ENCODE measurements at places on chromosomes 11 and 22.
A peak's percentile ranks its signal among the peaks of the same experiment; 100 is the strongest.

DNA sequence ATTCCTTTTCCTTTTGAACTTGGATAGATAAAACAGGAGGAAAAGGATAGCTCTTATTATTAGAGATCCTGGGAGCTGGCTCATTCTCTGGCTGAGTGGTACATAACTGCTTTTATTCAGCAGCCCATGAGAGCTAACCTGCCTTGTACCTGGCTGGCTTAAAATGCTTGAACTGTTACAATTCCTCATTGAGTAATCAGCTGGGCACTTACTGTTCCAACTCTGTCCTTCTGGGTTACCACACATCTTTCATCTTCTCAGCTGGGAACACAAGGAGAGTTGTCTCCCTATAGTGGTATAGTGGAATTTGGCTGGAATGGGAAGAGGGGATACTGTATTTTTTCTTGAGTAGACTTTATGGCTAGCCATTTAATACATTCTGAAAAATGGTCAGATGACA, 39.8 kb upstream of the SPTBN2 start:
- DNase-seq = no peak

DNA sequence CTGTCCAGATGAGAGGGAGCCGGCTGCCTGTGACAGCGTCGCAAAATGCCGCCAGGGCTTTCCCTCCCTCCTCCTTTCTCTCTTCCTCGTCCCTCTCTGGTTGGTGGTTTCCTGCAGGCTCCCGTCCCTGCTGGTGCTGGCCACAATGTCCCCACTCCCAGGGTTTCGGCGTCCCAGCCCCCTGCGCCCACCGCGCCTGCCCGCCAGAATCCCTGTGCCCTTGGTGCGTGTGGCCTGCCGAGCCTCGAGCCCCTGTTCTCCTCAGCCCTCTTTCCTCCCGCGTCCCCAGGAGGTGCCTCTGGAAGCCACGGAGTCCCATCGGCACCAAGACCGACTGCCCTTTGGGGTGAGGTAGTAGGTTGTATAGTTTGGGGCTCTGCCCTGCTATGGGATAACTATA, 37.9 kb upstream of the PPARA start:
- DNase-seq = no peak

GRCh38 chr11:93935826-93936225, 85.3 kb upstream of the HEPHL1 start:
- DNase-seq = no peak

DNA sequence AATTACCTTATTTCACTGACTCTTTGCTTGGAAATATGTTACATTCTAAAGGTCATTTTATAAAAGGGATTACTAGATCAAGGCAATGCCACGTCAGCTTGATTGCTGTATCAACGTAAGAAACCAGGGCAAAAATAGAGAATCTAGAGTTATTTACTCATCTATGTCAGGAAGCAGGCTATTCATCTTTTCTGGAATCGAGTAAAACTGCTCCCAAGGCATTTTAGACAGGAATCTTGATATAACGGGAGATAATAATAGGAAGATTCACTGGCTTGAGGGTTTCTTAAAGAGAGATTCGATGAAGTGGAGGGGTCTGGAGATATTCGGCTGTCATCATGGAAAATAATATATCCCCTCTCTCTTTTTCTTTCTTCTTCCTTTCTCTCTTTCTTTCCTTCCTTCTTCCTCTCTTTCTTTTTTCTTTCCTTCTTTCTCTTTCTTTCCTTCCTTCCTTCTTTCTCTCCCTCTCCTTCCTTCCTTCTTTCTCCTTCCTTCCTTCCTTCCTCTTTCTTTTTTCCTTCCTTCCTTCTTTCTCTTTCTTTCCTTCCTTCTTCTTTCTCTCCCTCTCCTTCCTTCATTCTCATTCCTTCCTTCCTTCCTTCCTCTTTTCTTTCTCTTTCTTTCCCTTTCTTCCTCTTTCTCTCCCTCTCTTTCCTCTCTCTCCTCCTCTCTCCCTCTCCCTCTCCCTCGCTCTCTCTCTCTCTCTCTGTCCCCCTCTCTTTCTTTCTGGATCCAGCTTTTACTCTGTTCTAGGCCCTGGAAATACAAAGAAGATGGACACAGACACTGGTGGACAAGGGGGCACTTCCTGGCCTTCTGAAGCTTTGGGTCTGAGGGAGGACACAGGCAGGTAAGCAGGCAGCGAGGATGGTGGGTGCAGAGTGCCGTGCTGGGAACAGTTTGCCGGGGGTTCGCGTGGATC, 18.1 kb upstream of the RASD2 start:
- no peak for DNase-seq

DNA sequence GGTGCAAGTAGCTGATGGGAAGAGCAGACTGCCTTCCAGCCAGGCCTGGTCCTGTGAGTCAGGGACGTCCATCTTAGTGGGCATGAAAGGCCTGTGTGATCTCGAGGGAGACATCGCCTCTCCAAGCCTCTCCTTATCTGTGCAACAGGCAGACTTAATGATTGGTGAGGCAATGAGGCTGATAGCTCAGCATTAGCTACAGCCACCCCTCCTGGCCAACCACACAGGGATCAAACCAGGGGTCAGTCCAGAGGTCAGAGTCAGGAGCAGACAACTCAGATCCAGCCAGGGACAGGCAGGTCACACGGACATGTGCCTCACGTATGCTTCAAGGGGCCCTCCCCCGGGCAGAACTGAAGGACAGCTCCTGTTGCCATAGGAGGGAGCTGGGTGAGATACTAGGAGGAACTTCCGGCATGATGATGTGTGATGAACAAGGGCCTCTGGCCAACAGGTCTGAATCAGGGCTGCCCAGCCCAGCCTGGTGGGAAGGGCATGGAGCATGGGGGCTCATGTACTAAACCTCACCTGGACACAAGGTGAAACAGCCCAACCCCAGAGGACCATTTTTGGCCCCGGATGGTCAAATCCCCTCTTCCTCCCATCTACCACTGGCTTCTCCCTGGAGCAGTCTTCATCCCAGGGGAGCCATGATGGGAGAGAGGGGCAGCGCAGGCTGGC, 2.8 kb upstream of the APOC3 start:
- no peak for DNase-seq

- no peak for DNase-seq
These were observed 472.3 kb downstream of the MN1 start for GRCh38 chr22:27329131-27329850.

DNA sequence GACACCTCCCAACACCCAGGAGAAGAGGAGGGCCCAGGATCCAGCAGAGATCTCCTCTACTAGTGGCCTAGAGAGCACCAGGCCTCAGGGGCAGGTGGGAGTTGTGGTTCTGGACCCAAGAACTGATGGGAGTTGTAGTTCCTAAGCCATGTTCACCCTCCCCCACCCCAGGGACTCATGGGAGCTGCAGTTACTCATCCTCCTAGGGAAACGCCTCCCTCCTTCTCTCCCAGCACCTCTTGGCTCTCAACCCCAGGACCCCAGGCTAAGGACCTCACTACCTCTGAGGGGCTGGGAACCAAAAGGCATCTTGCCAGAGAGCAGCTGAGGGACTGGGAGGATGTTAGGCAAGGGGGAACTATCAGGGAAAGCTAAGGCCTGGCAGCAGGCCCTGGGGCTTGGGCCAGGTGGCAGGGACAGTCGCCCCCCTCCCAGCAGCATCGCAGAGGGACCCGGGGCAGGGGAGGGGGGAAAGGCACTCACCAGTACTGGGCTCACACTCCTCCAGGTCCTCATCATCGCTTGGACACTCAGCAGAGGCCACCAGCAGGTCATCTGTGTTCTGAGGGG, 28.9 kb downstream of the SLC22A12 start:
- DNase-seq = peak; percentile 76

DNA sequence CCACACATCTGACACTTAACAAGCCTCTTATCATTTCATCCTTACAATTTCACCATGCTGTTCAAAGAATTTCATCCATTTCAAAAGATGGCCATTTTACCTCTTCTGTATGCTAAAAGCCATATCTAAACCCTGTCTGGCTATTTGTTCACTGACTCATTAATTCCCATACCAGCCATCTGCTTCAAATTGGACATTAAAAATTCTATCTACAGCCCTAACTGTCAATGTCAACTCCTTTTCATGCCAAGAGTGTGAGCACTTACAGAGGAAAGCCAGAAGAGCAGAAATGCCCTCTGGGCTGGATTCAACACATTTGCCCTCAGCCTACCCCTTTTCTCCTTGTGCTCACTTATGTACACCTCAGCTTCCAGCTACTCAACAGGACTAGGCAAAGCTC, 59.2 kb downstream of the SYTL2 start:
- DNase-seq = no peak

DNA sequence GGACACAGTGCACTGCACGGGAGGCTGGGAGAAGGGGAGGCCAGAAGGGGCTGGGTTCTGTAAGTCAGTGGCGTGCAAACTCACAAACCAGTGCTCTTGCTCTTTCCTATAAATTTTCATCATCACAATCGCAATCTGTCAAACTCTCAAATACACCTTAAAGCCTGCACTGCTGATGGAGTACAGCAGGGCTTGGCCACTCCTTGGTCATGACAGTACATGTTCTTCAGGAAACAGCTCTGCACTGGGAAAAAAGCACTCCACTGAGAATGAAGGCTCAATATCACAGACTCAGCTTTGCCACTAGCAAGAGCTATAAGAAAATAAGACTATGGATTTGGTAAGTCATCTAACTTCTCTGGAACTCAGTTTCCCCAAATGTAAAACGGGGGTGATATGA, 111.0 kb downstream of the RBFOX2 start:
- no peak for DNase-seq

- no peak for DNase-seq
These were observed 46.8 kb upstream of the RASSF10 start for GRCh38 chr11:12962306-12962705.

DNA sequence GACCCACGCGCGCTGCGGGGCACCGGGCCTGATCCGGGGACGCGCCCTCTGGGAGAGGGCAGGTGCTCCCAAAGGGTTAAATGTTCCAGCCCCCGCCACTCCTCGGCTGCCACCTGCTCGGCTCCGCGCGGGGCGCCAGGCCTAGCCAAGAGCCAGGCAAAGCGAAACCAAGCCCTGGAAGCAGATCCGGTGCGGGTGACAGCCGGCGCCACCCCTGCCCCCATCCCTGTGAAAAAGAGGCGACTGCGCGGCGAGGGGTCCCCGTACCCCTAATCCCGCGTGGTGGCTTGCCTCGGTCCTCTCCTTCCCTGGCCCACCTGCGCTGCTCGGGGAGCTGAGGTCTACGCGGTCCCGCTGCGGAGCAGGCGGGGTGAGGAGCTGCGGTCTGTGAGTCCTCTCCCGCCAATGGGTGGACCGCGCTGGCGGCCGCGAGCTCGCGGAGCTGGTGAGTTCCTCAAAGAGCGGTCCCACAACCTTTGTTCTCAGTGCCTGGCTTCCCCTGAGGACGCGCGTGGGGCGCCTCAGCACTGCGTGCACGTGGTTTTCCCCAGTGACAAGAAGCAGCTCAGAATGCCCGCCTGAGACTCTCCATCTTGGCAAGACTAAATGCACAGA, at the start of gene ME3:
Gene ME3 (minus strand): TSS at position 610 of the 615 bp plus-strand sequence.
- DNase-seq = no peak

GRCh38 chr11:101915791-101916291, 481 bp downstream of the ANGPTL5 start:
- no peak for DNase-seq

DNA sequence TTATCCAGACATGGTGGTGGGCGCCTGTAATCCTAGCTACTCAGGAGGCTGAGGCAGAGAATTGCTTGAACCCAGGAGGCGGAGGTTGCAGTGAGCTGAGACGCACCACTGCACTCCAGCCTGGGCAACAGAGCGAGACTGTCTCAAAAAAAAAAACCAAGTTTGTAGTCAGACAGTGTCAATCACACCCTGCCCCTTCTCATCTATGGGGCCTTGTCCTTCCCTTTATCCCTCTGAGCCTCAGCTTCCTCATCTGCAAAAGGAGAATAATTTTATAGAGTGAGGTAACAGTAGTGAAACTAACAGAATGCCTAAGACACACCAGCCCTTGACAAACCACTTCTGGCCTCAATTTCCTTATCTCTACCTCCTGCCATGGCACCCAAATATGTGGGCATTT, 10.7 kb downstream of the BCL9L start:
- no peak for DNase-seq

DNA sequence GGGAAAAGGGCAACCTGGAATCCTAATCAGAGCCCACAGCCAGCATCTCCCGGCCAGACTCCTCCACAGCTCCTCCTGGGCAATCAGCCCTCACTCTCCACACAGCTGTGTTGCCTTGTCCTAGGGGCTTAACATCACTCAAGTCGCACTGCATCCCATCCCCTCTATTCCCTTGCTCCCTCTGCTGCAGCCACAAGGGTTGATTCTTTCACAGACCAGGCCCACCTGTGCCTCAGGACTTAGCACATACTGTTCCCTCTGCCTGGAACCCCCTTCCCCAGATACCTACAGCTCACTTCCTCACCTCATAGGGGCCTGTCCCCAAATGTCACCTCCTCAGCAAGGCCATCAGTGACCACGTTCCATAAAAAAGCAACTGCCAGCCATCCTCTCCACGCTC, 18.4 kb downstream of the SPATA19 start:
- no peak for DNase-seq

DNA sequence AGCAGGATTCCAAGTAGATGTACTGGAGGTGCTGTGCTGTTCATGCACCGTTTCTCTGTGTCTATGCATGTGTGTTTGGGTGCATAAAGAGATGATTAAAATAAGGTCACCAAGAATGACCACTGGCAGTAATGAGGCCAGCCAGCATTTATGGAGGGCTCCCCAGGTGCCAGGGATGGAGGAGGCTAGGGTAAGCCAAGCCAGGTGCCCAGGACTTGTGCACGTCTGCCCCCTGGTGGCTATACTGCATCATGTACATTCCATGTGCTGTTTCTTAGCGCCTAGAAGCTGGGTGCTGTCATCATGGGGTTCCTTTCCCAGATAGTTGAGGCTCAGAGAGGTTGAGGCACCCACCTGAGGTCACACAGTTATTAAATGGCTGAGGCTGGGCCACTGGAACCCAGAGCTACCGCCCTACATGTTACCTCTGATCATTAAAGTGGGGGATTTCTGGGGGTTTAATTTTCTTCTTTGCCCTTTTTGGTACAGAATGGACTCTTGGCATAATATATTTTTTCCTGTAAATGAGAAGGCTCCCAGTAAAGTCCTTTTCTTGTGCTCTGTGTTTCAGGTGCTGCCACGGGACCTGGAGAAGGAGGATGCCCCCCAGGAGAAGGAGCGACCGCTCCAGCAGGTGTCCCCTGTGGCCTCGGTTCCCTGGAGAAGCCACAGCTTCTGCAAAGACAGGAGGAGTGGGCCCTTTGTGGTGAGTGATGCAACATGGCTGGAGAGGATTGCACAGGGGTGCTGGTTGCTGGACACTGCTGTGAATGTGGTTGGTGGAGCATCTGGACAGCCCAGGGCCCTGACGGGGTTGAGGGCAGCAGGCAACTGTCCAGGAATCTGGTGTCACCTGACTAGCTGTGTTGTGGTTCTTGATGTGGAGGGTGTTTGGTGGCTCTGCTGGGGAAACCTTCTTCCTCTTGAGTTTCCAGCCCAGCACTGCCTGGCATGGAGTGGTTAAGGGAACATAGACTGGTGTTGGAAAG, 96.4 kb downstream of the KIAA1671 start:
- peak; percentile 68 for DNase-seq

GRCh38 chr11:2975594-2975993, 16.5 kb downstream of the NAP1L4 start:
- DNase-seq = peak; percentile 23

GRCh38 chr11:111408789-111409727, 30.0 kb upstream of the POU2AF1 start:
- DNase-seq = peak; percentile 48

- no peak for DNase-seq
These were observed 8.0 kb upstream of the MRPL23 start for GRCh38 chr11:1939006-1939625.

GRCh38 chr11:62427630-62428233, 8.9 kb downstream of the SCGB1A1 start:
- DNase-seq = no peak

GRCh38 chr11:35515224-35515623, 10.2 kb downstream of the PAMR1 start:
- peak; percentile 42 for DNase-seq

All from NCI-H446 (cell line).